ENCODE measurements at places on chromosomes 1 and 21.
A peak's percentile ranks its signal among the peaks of the same experiment; 100 is the strongest.

DNA sequence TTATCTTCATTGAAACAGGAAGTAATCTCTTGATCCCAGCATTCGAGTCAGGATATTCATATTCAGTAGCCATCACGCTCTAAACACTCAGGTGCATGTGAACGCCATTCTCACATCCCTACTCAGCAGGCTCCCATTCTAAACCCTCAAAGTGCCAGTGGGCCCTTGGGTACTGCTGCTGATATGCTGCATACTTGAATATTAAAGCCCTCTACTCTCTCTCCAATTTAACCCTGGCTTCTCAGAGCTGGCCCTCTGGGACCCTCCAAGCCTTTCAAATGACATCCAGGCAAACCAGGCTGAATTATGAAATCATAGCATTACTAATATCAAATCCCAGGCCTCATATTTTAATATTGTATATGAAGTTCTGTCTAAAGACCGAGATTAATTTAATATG is 468.2 kb downstream of the NUF2 start:
- no peak for DNase-seq

GRCh38 chr1:48735796-48736195 is 40.9 kb downstream of the BEND5 start:
- no peak for DNase-seq

DNA sequence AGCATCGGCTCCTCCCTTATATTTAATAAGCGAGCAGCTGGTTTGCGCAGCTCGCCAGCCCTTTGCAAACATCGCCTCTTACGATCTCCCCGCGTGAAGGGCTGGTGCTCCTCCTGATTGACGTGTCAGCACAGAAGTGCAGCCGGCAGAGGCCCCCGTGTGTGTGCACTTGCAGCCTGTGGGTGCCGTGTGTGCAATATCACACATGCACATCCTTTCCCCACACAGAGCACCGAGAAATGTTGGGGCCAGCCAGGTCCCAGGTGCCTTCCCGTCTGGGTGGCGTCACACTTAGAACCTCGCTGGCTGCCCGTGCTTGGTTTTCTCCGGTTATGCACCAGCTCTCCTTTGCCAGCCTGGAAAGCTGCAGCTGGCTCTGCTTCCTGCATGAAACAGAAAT is 126.6 kb upstream of the AJAP1 start:
- peak; percentile 50 for DNase-seq

- DNase-seq: no peak
Measured at GRCh38 chr1:157932069-157932468, 61.4 kb upstream of the KIRREL1 start.

DNA sequence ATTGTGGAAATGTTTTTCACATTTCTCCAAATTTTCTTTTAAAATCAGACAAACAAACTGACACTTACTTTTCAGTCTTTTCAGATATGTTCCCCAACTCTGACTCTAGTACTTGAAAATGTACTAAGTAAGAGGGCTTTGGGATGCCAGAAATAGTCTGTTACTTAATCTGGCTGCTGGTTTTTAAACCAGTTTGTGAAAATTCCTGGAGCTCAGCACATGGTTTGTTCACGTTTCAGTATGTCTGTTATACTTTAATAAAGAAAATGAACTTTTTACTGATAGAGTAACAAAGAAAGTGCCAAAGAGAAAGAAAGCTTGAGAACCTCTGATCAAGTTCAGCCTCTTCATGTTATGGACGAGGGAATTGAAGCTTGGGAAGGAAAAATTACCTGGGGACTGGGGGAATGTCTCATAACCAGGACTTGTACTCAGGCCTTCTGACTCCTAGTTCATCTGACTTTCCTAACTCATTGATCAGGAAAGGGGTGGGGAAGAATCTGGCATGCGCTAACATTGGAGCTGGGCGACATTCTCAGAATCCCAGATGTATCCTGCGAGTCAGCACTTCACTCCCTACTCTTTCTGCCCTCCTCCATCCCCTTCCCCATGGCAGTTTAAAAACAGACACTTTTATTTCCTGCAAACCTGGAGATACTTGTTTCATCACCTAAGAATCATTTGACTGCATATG is 30.8 kb upstream of the DNAJC6 start:
- no peak for DNase-seq

DNA sequence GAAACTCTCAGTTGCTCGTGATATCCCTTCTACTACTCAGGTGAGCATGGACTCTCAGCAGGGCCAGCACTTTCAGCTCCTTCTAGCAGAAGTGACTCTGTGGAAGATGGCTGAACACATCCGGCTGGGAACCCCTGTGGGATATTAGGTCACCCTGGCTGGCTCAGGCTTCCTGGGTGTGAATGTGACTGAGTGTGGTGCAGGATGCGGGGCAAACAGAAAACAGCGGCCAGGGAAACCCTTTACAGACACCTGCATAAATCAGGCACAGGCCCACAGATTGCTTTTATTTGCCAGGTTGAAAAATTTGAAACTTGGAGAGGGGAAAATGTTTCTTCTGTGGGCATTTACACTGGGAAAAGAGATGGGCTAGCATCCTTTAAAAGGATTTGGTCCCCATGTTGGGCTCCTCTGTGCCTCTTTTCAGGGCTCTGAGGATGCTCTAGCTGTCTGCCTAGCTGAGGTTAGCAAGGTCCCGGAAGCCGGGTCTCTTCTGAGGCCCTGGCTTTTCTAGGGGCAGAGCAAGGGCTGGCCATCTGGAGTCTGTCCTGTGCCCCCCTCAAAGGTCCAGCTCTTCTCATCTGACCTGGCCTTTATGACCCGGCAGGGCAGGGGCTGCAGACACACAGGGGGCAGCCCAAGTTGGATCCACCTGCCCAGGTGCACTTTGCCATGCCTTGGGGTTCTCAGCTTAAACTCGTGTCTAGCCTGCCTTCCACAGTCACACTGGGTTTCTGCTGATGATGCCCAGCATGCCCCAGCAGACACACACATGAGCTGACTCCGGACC is 243.0 kb downstream of the SIPA1L2 start:
- no peak for DNase-seq
